ENCODE measurements at places on chromosomes 4 and X.

- no peak for DNase-seq
Observed at GRCh38 chr4:100516225-100516624, 1.6 kb downstream of the EMCN start.

GRCh38 chr4:124018383-124019317 lies 622.1 kb downstream of the SPRY1 start:
- no peak for DNase-seq

GRCh38 chr4:59222221-59222620 lies 1977.9 kb upstream of the ADGRL3 start:
- no peak for DNase-seq

GRCh38 chr4:24229978-24230377 lies 340.1 kb upstream of the PPARGC1A start:
- no peak for DNase-seq

DNA sequence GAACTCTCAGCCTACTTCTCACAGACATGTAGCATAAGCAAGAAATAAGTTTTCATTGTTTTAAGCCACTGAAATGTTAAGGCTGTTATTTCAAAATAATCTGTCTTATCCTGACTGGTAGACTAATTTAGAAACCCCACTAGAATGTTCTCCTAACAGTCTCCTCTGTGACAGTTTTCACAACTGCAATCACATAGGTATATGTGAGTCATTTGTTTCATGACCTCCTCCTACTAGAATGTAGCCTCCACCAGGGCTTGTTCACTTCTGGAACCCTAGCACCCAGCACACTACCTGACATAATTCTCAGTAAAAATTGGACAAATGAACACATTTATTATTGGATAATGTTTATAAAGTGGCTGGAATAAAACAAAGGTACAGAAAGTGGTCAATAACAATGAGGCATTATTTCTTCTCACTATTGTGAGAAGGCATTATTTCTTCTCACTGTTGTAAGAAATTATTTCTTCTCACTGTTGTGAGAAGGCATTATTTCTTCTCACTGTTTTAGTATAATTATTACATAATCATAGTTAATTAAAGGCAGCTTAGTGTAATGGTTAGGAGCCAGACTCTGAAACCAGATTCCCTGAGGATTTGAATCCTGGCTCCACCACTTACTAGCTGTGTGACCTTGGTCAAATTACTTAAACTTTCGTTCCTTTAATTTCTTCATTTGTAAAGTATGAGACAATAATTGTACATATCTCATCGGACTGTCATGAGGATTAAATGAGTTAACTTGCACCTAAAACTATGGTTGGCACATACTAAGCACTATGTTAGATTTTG lies 251.5 kb downstream of the RASL11B start:
- DNase-seq = no peak

DNA sequence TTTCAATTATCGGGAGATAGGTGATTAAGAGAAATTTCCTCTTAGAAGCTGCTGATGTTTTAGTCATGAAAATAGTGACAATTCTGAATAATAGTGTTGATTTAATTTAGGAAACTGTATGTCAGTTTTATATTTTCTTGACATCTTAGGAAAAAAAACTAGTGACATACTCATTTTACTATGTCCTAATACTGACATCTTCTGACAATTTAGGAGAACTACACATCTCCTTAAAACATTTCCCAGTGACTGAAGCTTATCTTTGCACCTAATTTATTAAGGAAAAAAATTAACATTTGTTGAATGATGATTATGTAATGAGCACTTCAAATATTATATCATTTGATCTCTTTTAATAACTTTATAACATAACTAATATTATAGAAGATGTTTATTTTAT lies 42.0 kb upstream of the RBMXL3 start:
- no peak for DNase-seq

GRCh38 chrX:113833096-113834055 lies 750.5 kb upstream of the HTR2C start:
- DNase-seq = no peak

DNA sequence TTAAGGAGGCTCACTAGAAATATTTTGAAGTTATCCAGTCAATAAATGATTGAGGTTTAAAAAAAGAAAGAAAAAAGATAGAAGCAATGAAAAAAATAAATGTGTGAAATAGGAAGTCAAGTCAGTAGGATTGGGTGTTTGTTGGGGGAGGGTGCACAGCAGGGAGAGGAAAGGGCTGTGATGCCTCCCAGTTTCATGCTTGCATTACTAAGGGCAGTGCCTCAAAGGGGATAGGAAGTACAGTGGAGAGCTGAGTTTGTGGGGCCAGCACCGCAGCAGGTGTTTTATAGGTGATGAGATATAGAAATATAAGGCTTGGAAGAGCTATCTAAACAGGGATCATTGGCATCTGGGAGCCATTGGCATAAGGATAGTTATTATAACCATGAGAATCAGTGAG lies 919.2 kb downstream of the STIM2 start:
- no peak for DNase-seq

- no peak for DNase-seq
Observed at GRCh38 chrX:130775849-130776248, 127.2 kb downstream of the ENOX2 start.

DNA sequence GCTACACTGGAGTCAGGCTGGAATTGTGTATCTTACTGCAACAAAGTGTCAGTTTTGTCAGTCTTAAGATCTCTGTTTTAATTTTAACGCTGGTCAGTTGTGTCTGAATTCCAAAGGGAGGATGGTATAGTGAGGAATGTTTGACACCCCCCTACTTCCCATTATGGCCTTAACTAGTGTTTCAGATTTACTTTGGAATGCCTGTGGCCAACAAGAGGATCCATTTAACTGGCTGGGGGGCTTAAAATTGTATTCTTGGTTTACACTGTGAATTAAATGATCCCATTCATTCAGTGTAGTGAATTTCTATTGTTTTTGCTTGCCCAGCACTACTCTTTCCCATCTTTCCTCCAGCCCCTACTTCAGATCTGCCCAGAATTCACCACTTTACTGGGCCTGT lies 75.8 kb upstream of the IQCM start:
- no peak for DNase-seq

- DNase-seq = no peak
Observed at GRCh38 chr4:90027565-90027964, 99.6 kb upstream of the CCSER1 start.

- DNase-seq = peak; percentile 19
Observed at GRCh38 chr4:53905941-53906377, 158.4 kb downstream of the CHIC2 start.

DNA sequence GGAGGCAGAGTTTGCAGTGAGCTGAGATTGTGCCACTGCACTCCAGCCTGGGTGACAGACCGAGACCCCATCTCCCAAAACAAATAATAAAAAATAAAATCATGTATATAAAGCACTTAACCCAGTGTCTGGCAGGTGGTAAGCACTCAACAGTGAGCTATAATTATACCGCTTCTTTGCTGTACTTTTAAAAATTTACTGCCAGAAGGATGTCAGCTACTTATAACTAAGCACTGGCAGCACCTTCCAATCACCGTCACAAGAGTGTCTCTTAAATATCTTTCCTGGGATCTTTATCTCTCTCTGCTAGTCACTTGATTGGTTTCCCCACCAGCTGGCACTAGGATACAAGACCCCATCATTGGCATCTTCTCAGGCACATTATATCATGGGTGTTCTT lies 53.9 kb upstream of the DAPP1 start:
- no peak for DNase-seq

DNA sequence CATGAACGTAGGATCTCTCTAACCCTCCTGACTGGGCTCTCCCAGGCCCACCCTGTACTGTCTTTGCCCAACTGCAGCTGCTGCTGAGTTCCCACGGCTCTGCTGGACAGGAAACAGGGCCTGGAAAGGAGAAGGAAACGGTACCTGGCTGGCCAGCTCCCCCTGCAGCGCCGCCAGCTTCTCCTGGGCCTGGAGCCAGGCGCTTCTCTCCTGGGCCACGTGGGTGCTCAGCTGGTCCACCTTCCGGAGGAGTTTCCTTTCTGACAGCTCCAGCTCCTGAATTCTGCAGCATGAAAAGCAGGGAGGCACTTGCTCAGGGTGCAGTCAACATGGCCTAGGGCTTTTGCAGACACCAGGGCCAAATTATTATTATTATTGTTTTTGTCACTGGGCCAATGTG lies 6.5 kb downstream of the C4orf50 start:
- no peak for DNase-seq

GRCh38 chr4:175714686-175715085 lies 97.4 kb downstream of the GPM6A start:
- DNase-seq = no peak

DNA sequence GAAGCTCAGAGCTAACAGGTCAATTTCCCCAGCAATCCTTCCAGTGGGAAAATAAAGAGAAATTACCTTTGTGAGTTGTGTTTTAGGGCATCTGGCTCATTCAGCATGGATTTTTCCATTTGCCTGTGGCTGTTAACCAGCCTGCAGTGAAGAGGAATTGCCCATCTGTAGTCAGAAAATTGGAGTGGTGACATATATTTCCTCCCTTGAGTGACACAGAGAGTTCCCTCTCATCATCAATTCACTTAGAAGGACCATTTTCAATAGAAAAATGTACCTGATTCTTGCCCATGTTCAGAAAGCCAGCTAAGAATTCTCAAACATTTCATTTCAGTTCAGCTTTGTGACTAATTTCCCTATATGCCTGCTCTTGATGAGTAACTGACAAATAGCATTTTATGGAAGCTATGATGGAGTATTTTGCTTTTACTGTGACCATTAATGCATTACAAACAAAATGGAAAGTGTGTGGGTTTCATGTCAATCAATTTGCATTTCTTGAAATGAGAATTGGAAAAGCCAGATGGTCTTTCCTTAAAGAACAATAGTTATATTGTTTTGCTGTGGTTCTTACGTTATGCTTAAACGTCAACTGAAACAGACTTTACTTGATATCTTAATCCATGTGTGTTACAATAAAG lies 155.8 kb downstream of the NWD2 start:
- no peak for DNase-seq

- DNase-seq = no peak
Observed at GRCh38 chr4:188341428-188341827, 202.2 kb downstream of the TRIML1 start.

- DNase-seq = no peak
Observed at GRCh38 chrX:149758068-149758714, 15.7 kb upstream of the HSFX1 start.

GRCh38 chr4:176538217-176538925 lies 218.6 kb downstream of the SPCS3 start:
- no peak for DNase-seq

DNA sequence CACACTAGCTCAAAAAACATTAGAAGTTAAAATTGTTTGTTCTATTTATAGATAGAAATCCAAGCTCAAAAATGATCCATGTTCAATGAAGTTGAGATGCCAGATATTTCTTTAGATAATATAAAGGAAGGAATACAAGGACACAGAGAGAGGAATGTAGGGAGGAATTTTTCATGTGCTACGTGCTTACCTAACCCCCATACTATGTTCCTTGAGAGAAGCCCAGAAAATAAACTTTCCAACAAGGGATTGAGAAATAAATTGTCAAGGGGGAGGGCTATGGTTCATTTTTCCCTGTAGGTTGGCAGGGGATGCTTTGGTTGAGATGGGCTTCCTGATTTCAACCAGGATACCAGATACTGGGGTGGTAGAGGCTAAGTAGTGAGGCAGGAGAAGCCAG lies 15.6 kb upstream of the ADH5 start:
- DNase-seq = no peak

GRCh38 chr4:86015412-86016350 lies 344.2 kb downstream of the MAPK10 start:
- no peak for DNase-seq

DNA sequence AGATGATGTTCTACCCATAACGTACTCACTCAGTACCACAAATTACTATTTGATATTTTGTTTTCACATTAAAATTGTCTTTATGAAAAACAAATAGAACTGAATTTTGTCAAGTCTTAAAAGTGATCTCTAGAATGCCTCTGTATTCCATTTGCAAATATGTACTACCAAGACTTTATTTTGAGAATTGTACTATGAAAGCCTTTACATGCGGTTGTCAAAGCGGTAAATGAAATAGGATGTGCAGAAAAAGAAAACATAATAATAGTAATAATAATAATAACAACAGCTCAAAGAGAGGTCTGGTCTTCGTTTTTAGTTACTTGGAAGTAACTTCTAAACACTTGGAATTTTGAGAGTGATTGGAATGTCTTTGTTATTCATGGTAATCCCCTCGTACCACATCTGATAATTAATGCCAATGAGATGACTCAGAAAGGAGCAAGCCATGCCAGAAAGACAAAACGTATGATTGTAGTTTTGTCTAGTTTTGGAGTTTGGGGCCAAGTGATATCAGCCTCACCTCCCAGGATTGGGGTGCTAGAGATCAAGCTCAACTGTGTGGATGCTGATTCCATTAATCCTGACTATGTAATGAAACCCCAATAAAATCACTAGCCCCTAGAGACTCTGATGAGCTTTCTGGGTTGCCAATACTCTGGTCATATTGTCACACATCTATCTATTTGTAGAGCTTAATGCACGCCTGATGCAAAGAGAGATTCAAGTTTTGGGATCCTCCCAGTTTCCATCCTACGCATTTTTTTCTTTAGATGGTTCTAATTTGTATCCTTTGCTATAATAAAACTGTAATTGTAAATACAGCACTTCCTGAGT lies 20.2 kb upstream of the CTSO start:
- DNase-seq = no peak

DNA sequence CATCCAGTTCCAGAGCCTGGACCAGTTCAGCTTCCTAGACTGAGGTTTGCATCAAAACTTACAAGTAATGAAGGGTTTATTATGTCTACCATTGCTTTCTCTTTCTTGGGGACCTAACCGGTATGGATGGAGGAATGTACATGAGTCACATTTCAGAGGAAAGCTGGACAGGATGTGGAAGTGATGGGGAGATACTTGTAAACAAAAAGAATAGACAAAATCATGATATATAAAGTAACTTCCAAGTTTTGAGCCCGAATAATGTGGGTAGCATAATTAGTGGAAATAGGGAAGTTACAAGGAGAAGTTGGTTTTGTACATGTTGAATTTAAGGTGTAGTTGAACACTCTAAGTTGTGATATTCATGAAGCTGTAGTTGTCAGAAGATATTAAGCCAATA lies 15.0 kb downstream of the FNIP2 start:
- no peak for DNase-seq

- DNase-seq = no peak
Observed at GRCh38 chr4:6548201-6548881, 26.6 kb upstream of the MAN2B2 start.
